Renal cortex interstitium (tissue), 15 donors: ENCODE measurements at places on chromosomes 12 and 14. TPM values are rescaled to one million over a fixed set of nuclear protein-coding genes. Genes with fewer than 3 reads are reported as not detected.

Gene ADAM20
- polyA plus RNA-seq = 0.18 TPM

Gene TAC3
- 0.24 TPM for polyA plus RNA-seq

Gene RAD9B
- polyA plus RNA-seq = 1.3 TPM

Gene GLS2
- polyA plus RNA-seq = 1.6 TPM

Gene RDH12
- polyA plus RNA-seq = 0.65 TPM

Gene COX8C
- polyA plus RNA-seq = 0.39 TPM

Gene KDM5A
- polyA plus RNA-seq = 45.4 TPM

Gene IAPP
- not detected for polyA plus RNA-seq

Gene RIMKLB
- polyA plus RNA-seq = 95.3 TPM

Gene MSRB3
- 23.8 TPM for polyA plus RNA-seq

Gene IQSEC3
- polyA plus RNA-seq = 15.3 TPM

Gene POTEM
- polyA plus RNA-seq = not detected

Gene TTC7B
- polyA plus RNA-seq = 46.1 TPM

GRCh38 chr14:88901991-88902390 lies 77.5 kb downstream of the TTC8 start:
- DNase-seq = no peak

DNA sequence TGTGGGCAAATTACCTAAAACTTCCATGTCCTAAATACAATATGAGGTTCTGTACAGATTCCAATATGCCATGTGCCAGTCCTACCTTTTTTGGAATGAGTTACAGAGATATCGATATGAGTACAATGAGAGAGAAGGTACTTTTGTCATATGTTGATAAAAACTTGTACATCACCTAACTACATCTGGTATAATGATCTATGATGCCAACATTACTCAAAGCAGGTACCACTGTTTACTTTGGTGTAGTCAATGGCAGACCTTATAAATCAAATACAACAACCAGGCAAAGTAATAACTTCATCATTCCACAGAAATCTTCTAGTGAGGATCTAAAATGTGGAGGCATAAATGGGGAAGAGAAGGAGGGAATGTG lies 12.7 kb downstream of the TEP1 start:
- DNase-seq = no peak

DNA sequence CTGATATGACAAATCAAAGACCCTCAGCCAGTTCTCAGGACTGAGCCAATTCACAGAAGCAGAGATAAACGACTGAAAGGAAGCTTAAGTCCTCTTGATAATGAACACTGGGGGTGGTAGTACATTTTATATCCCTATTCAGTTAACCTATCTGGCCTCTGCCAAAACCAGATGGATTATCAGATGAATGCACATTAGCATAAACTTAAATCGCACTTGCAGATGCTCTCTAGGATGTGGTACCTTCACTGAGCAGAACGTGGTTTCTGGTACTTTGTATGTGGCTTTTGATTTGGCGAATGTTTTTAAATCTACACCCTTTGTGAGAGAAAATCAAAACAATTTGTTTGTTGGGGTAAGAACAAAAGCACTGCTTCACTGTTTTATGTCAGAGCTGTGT lies 21.1 kb upstream of the TAS2R14 start:
- no peak for DNase-seq

DNA sequence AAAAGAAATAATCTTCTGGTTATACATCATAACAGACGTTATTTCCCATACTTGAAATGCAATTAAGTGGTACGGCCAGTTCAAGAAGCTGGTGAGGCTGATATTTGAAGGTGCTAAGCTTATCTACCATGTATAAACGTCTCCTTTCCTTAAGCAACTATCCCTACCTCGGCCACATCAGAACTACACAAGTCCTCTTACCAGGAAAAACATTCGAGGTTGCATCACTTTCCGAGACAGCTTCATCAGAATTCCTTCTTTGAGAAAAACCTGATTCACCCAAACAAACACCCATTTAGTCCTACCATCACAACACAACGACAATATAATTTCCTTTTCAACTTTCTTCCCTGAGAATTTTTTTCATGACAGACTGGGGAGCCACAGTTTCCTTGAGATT lies 33.9 kb upstream of the NR2C1 start:
- no peak for DNase-seq

- no peak for DNase-seq
Measured at GRCh38 chr12:47277972-47278448, 198.3 kb upstream of the AMIGO2 start.

DNA sequence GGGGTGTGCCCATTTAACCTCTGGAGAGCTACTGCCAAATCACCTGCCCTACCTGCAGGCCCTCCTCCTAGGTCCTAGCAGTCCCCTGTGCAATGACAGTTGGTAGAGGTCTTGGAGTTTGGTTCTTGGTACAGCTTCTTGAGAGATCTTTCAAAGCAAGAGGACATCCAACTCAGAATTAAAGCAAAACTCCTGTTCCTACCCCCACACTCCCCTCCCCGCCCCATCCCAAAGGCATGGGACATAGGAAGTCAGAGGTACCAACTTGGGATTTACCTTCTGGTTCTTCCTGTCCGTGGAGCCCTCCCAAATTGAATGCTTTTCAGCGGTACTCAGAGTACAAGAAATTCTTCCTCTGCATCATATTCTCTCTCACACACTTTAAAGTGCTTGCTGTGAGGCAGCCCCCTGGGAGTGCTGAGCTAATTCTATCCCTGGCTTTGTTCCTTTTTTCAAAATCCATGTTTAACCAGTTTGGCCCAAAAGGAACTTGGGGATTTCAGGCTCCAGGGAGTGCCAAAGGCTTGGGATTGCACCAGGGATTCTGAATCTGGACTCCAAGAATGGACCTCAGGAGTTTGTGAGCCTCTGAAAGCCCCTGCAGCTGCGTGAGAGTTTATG lies 40.8 kb downstream of the GALNT16 start:
- DNase-seq = no peak

DNA sequence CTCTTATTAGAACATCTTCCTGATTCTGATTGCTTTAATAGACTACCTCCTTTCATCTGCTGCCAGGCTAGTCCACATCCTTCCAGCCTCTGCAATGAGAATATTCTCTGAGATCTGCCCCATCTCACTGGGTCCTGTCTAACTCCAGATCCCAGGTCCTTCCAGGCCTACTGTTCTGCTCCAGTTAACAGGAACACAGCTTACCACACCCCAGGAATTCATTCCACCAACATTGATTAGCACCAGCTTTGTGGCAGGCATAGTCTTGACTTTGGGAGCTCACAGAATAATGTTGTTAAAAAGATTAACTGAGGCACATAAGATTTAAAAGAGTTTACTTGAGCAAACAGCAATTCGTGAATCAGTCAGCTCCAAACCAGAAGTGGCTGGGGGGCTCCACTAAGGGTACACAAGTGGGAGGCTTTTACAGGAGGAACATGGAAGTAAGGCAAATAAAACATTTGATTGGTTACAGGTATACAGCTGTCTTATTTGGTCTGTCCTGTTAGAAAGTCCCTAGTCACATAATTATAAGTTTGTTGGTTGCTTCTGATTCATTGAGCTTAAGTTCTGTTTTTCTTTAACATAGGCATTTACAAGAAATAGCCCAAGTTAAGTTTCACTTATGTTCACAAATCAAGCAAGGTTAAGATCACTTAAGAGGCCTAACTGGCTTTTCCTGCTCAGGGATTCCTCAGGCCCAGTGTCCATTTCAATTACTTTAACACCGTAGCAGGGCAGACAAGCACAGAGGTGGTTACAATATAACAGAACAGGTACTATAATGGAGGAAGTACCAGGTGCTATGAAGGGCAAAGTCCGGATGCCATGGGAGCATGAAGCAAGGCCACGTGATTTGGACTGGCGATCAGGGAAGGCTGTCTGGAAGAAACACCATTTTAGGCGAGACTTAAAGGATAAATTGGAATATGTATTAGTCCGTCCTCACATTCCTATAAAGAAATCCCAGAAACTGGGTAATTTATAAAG lies 12.2 kb upstream of the MYH7 start:
- DNase-seq = no peak

DNA sequence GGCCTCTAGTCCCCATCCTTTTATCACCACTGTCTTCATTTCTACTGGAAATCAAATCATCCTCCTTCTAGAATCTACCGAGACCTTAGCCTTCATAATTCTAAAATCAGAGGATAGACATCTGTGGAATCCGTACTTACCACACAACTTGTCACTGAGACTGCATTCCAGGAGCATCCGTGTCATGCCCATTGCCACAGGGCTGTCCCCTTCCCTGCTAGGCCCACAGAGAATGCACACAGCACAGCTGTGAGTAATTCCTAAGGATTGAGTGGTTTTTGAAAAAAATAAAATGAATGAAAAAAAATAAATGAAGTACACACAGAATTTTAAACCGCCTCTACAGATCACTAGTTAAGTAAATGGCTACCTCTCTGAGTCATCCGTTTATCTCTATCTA lies 21.0 kb upstream of the MAGOHB start:
- no peak for DNase-seq

DNA sequence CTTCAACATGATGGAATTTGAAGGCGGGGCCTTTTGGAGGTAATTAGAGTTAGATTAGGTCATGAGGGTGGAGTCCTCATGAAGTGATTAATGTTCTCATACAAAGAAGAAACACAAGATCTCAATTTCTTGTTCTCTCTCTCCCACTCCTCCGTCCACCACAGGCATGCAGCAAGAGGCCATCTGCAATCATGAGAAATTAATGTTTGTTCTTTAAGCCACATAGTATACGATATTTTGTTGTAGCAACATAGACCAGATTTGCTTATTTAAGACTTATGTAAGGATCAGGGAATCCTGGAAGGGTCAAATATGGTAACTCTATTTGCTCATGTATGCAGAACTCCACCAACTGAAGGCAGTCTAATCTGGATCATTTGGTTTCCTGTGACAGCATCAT lies 429.0 kb downstream of the LRIG3 start:
- DNase-seq = no peak

GRCh38 chr12:2306012-2306411 lies 253.2 kb downstream of the CACNA1C start:
- no peak for DNase-seq

- no peak for DNase-seq
Measured at GRCh38 chr12:104583301-104583700, 126.6 kb downstream of the CHST11 start.

DNA sequence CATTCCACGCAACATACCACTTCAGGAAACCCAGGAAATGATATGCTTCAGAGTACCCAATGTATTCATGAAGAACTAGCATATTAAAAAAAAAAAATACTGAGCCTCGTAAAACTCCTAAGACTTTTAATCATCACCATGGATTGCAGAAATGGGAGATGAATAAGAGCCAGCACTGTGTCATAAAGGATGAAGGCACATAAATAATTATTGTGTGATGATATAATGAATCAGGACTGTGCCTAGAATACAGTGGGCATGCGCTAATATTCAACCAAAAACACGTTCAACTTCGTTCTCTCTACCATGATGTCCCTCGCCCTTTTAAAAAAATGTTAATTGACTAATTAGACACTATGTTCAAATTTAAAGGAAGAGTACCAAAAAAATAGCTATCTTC lies 68.7 kb downstream of the CIT start:
- DNase-seq = no peak

DNA sequence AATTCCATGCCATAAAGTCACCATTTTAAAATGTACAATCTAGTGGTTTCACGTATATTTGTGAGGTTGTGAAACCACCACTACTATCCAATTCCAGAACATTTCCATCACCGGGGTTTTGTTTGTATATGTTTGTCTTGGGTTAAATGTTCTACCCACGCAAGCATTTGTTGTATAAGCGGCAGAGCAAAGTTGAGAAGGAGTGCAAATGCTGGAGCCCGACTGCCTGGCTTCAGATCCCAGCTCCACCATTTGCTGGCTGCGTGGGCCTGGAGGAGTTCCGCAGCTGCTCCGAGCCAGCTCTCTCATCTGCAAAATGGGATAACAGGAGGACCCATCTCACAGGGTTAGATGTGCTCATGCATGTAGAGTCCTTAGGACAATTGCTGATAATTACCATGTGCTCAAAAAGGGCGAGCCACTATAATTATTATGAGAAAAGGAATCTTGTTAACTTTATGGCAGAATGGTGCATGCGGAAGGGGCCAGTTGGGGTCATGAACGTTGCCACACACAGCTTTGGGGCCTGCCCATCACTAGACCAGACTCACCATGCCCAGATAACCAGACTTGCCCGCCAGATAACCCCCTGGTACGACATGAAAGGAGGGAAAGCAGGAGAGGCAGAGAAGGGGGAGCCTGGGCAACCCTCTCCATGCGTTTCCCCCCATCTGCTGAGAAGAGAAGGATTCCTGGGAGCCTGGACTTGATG lies 6.4 kb downstream of the ACTN1 start:
- DNase-seq = no peak

- DNase-seq = no peak
Measured at GRCh38 chr14:66477567-66477966, 8.6 kb upstream of the CCDC196 start.

DNA sequence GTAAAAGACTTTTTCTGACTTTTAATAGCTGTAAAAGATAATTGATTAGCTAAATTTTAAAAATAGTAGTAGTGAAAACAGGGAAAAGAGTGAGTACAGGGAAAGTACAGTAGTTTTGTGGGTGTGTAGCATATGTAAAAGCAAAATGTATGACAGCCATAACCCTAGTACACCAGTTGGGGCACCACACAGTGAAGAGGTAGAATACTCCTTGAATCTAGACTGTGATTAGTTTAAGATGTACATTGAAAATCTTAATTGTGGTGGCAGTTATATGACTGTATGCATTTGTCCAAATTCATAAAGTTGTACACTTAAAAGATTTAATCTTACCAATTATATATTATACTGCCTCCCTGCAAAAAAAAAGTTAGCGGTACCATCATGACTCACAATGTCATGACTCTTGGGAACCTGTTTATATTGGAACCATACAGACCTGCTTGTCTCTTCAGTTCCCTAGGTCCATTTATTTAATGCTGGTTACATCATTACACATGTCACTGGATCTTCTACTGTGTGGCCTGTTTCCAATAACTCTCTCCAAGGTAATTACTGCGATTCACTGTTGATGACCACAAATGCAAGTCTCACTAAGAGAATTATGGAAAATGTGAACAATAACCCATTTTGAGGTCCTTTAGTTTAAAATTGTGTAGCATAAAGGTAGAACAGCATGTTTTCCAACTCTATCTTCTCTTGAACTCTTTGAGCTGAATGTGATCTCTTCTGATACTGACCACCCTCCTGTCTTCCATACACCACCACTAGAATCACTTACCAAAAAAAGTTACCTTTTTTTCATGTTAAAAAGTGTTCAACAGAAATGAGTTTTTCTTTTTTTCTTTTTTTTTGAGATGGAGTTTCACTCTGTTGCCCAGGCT lies 264.2 kb upstream of the AMIGO2 start:
- no peak for DNase-seq

DNA sequence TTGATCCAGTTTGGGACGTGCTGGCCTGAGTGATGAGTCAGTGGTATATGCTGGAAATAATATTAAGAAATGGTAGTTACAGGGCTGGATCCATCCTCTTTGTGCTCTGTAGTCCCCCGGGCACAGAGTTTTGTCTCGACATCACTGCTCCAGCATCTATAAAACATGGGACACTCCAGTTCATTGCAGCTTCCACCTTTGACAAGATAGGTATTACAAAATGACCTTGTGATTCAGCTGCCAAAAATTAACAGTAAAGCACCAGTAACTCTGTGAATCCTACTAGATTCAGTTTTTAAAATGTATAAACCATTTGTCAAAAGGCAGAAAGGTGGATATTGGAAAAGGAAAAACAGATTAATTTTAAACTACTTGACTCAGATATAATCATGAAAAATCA lies 14.6 kb upstream of the GNG2 start:
- no peak for DNase-seq
